Esophagus muscularis mucosa (tissue), 4 donors: ENCODE measurements at places on chromosomes 6 and 20.

DNA sequence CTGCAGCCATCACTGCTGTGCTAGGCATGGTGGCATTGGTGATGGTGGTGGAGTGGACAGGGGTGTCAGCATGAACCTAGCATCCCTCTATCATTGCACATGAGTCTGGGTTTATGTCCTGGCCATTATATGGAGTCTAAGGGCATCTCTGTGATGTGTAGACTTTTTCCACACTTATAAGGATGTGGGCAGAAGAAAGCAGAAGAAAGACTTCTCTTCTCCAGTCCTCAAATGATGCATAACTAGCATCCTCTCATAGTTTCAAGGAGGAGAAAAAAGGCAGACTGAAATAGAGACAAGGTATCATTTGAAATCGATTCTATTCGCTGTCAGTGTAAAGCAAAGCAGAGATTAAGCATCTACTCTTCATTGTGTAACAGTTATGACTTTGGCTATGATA is 140.0 kb upstream of the ATXN1 start:
- no peak for DNase-seq

- DNase-seq, result no peak
These were observed 12.5 kb downstream of the CDC5L start for GRCh38 chr6:44399991-44400390.

- peak; percentile 66 for DNase-seq
These were observed 26.7 kb downstream of the ZNF337 start for GRCh38 chr20:25669826-25670422.

- DNase-seq, result no peak
These were observed 99.5 kb downstream of the FOXC1 start for GRCh38 chr6:1709234-1709641.

- DNase-seq, result no peak
These were observed 56.5 kb downstream of the OR2J2 start for GRCh38 chr6:29227235-29227634.

- no peak for DNase-seq
These were observed 2.4 kb downstream of the SPDEF start for GRCh38 chr6:34553750-34554149.

- peak; percentile 85 for DNase-seq
These were observed 560.6 kb upstream of the AGPAT4 start for GRCh38 chr6:161834426-161834825.

DNA sequence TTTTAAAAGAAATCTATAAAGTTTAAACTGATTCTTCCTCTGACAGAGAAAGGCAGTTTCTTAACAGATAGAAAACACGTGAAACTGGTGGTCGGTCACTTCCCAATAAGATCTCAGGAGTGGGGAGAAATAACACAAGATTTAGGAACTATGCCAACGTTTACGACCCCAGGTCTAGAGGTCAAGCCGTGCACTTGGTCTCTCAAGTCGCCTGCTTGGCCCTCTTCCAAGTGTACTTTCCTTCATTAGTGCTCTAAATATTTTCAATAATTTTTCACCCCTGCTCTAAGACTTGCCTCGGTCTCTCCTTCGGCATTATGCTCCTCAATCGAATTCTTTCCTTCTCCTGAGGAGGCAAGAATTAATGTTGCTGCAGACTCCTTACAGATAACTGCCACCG is 61.7 kb downstream of the TRIM27 start:
- no peak for DNase-seq

GRCh38 chr20:55677011-55677410 is 328.3 kb downstream of the CBLN4 start:
- no peak for DNase-seq

GRCh38 chr20:13736436-13737191 is 48.1 kb downstream of the ESF1 start:
- DNase-seq, result no peak

DNA sequence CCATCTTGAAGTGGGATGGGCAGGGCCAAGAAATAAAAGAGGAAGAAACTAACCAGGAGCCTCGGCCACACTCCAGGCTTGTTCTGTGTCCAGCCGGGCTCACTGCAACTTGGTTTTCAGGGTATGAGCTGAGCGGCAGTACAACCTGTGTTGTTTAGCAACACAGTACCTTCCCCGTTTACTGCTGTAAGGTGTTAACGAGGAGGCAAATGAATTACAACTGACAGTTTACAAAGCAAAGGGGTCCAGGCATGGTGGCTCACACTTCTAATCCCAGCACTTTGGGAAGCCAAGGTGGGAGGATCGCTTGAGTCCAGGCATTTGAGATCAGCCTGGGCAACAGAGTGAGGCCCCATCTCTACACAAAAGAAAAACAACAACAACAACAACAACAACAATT is 481.3 kb upstream of the SULF2 start:
- DNase-seq, result no peak

GRCh38 chr20:62738025-62738881 is 29.6 kb downstream of the NTSR1 start:
- no peak for DNase-seq

GRCh38 chr6:134480593-134480992 is 162.7 kb upstream of the SGK1 start:
- no peak for DNase-seq

DNA sequence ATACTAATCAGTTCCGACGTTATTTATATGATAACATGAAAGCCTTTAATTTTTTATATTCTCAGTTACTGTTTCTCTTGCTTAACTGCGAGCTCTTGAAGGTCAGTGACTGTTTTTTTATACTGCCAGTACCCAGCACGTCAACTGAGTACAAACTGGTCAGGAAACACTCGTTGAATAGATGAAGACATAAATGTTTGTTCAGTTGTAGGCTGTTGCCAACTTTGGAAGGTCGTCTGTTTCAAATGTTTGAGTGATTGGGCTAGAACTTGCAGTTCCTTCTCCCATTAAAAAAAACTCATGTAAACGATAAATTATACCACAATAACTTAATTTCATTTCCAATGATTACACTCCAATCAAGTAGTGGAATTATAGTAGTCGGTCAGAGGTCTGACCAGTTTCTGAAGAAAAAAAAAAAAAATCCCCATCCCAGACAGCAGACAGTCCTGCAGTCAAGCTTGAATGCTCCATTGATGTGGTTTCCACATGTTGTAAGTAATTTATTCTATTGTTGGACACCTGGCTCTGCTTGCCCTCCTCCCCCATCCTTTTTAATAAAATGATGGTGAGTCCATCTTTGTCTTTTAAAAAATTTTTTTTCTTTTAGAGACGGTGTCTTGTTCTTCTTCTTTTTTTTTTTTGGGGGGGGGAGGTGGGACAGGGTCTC is 81.1 kb downstream of the SASH1 start:
- DNase-seq, result no peak

DNA sequence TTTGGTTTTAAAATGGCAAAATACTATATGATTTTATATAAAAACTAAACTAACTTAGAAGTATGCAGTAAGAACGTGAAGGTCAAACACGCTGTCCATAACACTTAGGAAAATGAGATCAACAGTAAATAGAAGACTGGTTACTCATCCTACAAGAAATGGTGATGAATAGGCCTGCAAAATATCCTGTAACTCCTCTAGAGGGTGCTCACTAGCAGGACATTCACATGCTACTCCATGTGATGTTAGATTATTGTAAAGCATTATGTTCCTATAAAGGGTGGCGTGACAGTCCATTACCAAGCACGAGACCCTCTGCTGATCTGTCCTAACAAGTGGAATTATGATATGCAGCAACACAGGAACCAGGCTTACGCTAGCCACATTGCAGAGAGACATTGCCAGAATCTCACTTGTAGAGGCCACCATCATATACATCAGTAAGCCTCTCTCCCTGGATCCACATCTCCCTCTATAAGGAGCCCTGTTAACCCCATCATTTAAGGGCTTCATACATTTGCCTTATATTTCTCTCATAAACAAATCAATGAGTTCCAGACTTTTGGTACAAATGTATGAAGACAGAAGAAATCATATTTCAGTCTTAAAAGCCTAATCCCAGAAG is 18.0 kb upstream of the DEFB129 start:
- DNase-seq, result no peak

DNA sequence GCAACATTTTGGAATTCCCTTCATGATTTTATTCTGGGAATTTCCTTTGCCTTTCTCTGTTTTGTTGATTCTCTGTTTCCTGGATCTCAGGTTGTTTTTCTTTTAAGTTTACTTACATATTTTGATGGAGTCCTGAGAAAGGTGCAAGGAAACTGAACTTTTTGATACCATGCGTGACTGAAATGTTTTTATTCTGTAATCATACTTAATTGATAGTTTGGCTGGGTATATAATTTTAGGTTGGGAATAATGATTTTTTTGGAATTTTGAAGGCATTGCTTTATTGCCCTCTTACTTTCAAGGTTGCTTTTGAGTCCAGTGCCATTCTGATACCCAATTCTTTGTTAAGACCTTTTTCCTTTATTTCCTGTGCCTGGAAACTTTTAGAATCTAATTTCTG is 45.2 kb downstream of the LRRC1 start:
- no peak for DNase-seq

DNA sequence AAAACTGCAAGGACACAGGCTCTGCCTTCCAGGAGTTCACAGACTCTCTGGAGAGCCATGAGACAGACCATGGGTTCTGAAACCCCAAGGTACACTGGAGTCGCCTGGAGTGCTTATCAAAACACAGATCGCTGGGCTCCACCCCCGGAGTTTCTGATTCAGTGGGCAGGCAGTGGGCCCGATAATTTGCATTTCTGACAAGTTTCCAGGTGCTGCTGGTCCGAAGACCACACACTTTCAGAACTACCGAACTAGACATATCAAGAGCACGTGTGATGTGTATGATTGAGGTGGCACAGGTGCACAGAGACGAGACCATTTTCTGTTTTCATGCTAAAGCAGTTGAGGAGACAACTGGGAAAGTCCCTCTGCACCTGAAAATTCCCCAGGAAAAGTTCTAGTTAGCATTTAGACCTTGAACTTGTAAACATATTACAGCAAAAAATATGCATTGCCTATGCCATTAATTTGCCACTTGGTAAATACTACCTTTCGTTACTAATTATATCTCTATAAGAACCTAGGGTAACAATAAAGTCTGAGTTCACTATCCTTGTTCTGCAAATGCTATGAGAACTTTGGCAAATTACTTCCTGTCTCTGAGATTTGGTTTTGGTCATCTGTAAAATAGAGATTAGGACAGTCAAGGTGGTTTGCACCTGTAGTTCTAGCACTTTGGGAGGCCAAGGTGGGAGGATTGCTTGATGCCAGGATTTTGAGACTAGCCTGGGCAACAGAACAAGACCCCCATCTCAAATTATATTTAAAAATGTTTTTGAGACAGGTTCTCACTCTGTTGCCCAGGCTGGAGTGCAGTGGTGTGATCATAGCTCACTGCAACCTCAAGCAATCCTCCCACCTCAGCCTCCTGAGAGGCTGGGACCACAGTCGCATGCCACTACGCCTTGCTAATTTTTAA is 14.3 kb upstream of the PIM1 start:
- DNase-seq, result no peak

- DNase-seq, result no peak
These were observed 11.2 kb downstream of the OGFRL1 start for GRCh38 chr6:71299541-71300470.

DNA sequence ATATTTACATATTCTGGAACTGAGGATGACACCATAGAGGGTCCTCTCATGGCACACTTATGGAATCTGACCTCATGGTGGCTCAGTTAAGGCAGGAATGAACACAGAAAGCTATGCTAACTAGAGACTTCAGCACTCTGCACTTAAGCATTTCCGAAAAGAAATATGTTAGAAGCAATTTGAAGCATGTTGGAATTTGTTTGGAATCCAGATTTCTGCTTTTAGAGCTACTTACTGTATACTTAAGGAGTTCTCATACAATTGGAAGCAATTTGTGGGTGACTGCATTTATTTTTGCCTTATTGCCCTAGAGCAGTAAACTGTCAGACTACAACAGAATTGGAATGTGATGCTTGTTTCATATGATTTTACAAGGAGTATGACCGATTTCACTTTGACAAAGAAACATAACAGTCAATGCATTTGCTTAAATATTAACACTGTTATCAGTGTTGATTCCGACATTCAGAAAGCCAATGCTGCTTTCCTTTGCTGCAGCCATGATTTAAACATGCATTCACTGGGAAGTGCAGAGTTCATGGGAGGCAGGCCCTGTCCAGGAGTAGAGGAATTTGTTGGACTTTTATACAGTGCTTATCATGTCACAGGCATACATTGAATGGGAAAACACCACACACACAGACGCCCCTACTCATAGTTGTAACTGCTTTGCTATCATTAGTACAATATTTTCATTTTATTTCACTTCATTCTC is 244.4 kb downstream of the SAMD5 start:
- DNase-seq, result no peak

- no peak for DNase-seq
These were observed 253.3 kb upstream of the JAG1 start for GRCh38 chr20:10927011-10927583.

DNA sequence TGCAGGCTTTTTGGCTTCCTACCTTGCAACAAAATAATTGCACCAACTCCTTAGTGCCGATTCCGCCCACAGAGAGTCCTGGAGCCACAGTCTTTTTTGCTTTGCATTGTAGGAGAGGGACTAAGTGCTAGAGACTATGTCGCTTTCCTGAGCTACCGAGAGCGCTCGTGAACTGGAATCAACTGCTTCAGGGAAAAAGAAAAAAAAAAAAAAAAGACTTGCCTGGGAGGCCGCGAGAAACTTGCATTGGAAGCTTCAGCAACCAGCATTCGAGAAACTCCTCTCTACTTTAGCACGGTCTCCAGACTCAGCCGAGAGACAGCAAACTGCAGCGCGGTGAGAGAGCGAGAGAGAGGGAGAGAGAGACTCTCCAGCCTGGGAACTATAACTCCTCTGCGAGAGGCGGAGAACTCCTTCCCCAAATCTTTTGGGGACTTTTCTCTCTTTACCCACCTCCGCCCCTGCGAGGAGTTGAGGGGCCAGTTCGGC is 420 bp downstream of the SOX4 start:
- no peak for DNase-seq

DNA sequence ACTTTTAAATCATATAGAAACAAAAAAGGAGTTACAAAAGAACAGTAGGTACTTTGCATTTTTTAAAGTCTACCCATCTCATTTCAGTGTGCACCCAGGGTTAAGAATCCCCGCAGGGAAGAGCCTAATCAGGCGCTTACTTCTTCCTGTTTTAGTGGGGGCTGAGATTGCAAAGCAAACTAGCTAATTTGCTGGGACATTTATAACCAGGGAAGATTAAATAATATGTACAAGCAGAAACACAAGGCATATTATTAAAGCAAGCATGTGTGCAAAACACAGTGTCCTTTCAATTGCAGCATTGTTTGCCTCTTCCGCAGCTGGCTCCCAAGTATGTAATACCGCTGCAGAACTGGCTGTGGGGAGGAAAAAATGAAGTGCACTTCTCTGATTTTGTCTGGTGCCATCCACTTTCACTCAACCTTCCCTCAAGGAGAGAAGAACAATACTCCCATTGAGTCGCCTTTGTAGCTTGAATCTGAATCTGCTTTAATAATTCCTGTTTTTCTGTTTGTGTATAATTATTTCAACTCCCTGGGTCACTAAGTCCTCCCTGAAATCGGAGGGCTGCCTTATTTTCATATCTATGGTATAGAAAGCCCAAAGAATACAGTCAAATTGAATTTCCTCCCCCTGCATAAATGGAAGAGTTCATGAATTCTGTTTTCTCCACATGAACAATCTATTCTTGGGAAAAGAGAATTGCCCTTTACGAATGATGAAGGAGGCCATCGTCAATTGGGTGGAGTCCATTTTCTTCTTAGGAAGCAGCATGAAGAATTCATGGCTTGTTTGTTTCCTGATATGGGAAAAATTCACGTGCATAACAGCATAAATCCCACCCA is 23.3 kb upstream of the BCAS1 start:
- no peak for DNase-seq

GRCh38 chr6:42777126-42777822 is 4.6 kb upstream of the BICRAL start:
- DNase-seq, result no peak
